Cardiac septum (tissue), 1 donor: ENCODE measurements at places on chromosomes 2 and 18. TPM values are rescaled to one million over a fixed set of nuclear protein-coding genes. Genes with fewer than 3 reads are reported as not detected.
A peak's percentile ranks its signal among the peaks of the same experiment; 100 is the strongest.

DNA sequence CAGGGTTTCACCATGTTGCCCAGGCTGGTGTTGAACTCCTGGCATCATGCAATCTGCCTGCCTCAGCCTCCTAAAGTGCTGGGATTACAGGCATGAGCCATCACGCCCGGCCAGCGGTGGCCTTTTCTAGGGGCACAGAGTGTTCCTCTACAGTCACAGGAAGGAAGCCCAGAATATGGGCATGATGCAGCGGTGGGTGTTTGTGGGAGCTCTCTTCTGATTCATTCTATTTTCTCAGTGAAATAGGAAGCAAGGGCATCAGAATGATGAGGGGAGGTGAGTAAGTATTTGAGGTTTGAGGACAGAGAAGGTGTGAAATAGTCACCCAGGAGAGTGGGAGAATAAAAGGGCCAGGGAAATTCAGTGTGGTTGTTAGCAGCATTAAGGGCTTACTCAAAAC lies 70.3 kb upstream of the PSME4 start:
- no peak for DNase-seq

- no peak for DNase-seq
Measured at GRCh38 chr2:27185331-27186026, 26.4 kb upstream of the ATRAID start.

DNA sequence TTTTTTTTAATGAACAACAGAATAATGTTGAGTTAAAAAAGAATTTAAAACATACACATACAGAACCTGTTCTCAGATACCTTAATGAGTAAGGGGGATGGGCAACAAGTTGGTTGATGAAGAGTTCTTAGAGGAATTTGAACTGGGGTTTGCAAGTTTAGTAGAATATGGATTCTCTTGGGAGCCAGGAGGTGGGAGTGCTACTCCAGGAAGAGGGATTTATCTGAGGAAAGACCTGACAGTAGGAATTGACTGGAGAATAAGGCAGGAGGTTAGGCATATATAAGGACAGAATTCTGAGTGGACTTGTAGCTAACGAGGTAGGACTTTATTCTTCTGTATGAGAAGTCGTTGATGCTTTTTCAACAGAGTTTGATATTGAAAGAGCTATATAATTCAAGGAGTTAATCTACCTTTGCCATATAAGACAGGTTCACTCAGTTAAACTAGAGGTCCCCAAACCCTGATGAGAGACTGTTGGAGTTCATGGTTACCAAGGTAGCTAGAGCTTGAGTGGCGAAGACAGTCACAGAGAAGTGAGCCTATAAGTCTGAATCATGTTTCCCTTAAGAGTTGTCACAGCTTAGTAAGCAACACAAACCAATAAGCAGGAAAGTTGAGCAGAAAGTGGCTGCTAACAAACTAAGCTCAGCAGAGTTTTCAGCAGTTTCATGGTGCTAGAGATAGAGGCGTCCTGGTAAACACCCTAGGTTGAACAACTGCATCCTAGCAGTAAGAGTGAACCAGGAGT lies 88.2 kb downstream of the NCOA1 start:
- no peak for DNase-seq

DNA sequence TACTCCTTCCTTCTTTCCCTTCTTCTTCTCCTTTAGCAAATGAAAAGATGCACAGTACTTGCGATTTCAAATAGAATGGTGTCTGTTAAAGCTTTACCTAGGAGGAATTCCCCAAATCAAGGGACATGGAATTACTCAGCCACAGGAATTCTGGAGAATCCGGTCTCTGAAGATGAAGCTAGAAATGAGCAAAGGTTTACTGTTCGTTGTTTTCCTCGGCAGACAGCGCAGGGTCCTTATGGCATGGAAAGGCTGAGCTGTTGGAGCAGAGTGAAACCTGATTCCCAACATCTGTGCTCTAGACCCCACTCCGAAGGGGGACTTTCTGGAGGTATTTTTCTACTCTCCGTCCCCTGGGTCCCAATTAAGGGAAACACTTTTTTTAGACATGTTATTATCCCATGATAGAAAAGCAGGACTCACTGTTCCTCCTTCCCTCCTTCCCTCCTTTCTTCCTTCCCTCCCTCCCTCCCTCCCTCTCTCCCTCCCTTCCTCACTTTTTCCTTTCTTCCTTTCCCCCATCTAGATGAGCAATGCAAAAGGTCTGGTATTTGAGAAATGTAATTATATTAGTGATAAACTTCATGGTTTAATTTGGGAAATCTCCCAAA lies 47.1 kb downstream of the CDCA7 start:
- no peak for DNase-seq

- peak; percentile 73 for DNase-seq
Measured at GRCh38 chr2:240205348-240205747, 64.9 kb upstream of the OTOS start.

DNA sequence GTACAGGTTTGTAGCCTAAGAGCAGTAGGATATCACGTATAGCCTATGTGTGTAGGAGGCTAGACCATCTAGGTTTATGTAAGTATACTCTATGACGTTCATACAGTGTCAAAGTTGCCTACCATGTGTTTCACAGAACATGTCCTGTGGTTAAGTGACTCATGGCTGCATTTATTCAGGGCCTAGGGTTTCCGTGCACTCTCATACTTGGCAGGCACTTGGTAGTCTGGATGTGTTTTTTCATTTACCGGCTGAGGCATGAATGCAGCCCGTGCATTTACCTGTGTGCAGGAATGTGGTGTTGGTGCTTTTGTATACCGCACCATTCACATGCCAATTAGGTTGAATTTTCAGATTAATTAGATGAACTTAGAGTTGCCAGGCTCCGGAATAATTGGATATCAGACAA lies 43.4 kb downstream of the MYL12B start:
- no peak for DNase-seq

GRCh38 chr2:159963700-159964099 lies 98.7 kb downstream of the PLA2R1 start:
- no peak for DNase-seq

GRCh38 chr2:195164930-195165329 lies 492.1 kb upstream of the SLC39A10 start:
- no peak for DNase-seq

GRCh38 chr18:31983020-31983419 lies 35.6 kb upstream of the RNF125 start:
- no peak for DNase-seq

GRCh38 chr18:13589316-13589715 lies 137.0 kb downstream of the FAM210A start:
- DNase-seq = no peak

- peak; percentile 87 for DNase-seq
Measured at GRCh38 chr2:149017116-149017985, 21.1 kb upstream of the LYPD6B start.

GRCh38 chr2:173719471-173719870 lies 245.7 kb downstream of the SP3 start:
- DNase-seq = no peak

GRCh38 chr2:150782613-150783012 lies 295.1 kb upstream of the RND3 start:
- DNase-seq = no peak

GRCh38 chr2:217722883-217723472 lies 279.8 kb downstream of the TNS1 start:
- DNase-seq = peak; percentile 9

DNA sequence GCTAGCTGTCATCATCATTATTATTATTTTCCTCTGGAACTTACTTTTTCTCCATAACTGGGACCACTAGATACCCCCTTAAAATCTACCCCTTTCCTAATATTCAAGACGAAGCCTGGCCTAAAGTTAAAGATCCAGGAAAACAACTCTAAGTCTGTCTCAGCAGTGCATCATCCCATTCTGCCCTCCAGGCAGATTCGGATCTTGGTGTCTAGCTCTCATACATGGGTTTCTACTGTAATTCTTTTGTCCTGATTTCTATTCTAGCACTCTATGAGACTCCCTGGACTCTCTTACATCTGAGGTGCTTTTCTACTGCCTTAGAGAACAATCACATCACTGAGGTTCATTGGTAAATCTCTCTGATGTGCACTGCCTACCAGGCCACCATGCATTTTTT lies 35.5 kb downstream of the MAP2 start:
- DNase-seq = no peak

- DNase-seq = no peak
Measured at GRCh38 chr18:75790796-75791195, 363.3 kb upstream of the SMIM21 start.

DNA sequence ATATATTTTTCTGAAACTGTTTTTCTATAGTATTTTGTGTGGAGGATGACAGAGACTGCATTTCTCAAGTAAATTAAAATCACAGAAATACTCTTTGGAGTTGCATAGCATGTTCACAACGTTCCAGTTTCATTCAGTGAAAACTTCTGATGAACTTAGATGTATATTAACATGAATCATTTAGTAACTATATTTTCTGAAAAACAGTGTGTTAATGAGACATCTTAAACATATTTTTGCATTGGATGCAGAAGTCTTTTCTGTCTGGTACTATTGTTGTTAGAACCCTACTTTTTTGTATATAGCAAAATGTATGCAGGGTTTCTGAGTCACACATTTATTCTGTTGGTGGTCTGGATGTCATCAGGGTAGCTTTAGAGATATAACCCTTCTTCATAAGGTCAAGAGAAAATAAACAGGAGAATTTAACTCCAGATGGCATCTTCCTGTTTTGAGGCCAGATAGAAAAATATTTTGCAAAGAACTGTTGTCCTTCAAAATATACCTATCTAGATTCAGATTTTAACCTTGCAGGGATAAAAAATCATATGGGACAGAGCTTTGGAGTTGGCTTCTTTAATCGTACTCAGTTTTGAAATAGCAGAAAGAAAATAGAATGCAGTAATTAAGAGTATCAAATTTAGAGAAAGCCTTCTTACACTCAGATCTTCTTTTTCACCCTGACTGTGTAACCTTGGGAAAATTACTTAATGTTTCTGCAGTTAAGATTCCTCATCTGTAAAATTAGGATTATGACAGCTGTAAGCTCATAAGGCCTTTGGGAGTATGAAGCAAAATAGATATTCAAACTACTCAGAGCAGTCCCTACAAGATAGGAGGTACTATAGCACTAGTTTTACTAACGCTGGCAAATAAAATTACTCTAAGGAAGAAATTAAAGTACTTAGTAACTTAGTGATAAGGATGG lies 5.3 kb downstream of the COL3A1 start:
- no peak for DNase-seq

GCG gene
- not detected for total RNA-seq

MAIP1 gene
- 20.6 TPM for total RNA-seq

TXNDC2 gene
- not detected for total RNA-seq

BOLL gene
- not detected for total RNA-seq

PRADC1 gene
- total RNA-seq = 85.8 TPM

PPP1R1C gene
- total RNA-seq = 29.6 TPM

PAX8 gene
- total RNA-seq = 0.35 TPM
